ENCODE measurements at places on chromosomes 1 and 21.

DNA sequence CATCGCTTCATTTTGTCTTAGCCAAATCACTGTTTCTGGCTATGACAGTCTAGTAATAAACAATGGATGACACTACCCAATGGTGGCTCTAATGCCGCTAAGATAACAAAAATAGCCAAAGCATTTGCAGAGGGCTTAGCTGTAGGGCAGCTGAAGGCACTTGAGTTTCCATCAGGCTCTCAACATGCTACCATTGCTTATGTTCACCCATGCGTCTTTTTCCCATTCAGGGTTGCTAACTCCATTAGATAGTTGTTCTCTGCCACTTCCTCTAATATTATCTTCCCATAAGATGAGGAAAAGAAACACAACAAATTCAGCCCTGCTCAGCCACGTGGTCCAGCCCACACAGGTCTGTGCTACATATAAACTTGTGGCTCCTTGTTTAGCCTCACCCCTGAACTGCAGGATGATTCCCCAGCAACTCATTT, 159.6 kb downstream of the TOMM20 start:
- DNase-seq: no peak

- no peak for DNase-seq
Measured at GRCh38 chr1:171335964-171336363, 22.0 kb downstream of the FMO4 start.

DNA sequence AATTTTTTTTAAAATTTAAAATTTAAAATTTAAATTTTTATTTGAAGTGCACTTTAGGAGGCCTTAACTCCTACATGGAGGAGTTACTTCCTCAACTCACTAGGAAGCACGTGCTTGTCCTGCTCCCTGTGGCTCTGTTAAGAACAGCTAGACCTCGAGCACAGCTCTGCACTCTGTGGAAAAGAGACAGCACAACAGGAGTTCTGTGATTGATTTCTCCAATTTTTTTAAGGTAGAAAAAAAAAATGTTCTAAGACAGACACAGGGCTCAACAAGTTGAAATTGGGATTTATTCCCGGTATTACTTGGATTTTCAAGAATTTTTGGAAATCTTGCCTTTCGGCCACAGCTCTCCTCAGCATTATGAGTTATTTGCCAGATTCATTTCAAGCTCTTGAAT, 356.6 kb upstream of the LYPLAL1 start:
- no peak for DNase-seq

- DNase-seq: no peak
Measured at GRCh38 chr1:236966636-236967035, 37.6 kb downstream of the MT1HL1 start.

GRCh38 chr1:42928859-42929258, 29.8 kb downstream of the SLC2A1 start:
- no peak for DNase-seq

GRCh38 chr1:86537928-86538695, 8.8 kb upstream of the CLCA4 start:
- no peak for DNase-seq

DNA sequence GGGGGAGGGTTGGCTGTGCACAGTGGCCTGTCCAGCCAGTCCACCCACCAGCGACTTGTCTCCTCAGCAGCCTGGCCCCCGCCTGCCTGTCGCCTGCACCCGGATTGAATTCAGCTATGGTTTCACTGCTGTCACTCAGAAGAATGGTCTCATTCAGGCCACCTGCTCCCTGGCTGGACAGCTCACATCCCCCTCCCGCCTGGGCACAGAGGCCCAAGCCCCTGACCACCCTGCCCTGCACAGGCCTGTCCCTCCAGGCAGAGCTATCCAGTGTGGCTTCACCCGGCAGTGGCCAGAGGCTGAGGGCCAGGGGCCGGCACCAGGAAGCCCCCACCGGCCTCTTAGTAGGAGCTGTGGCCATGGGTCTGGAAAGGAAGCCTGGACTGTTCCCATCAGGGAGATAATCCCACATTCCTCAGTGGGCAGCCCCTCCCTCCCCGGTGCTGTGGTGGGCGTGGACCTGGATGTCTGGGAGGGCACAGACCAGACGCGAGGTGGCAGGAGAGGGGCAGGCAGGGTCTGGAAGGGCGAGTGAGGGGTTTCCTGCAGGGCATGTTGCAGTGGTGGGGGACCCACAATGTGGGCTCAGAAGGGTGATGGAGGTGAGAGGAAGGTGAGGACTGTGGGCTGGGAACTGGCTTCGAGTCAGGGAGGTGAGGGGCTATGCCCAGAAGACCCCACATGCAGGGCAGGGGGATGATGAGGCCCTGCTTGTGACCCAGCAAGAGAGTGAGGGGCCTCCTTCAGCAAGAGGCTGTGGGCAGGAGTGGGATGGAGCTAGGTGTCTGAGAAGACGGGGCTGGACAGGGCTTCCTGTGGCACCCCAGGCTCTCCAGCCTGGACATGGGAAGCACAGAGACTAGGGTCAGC, 30.4 kb downstream of the WNT9A start:
- no peak for DNase-seq

GRCh38 chr1:2455757-2456156, 20.3 kb upstream of the PLCH2 start:
- DNase-seq: no peak

DNA sequence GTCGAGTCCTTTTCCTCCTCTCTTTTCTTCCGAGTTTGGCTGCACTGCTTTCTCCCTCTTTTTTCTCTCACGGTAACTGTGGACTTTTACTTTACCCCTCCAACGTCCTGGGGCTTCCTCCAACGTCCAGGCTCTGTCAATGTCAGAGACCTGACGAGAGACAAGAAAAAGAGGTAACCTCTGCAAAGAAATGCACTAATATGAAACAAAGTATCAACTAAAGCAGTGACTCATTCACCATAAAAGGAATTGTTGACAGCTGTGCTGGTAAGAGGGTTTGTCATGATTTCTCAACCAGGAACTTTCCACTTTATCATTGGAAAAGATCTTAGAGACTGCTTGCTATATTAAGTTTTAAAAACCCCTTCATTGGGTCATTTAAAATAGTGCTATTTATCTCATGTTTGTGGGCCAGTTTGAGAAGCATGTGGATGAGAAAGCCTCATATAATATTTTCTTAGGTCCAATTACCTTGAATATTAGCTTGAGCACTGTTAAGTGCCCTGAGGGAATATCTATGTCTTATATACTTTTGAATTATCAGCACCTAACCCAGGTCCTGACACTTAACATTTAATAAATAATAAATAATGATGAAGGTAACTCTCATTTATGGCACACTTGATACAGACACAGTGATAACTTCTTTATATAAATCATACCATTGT, at the start of gene GBP2:
TSS of gene GBP2 (minus strand) at position 202 of the 668 bp plus-strand sequence. CDS start 4,148 bp downstream, outside the sequence.
- no peak for DNase-seq

DNA sequence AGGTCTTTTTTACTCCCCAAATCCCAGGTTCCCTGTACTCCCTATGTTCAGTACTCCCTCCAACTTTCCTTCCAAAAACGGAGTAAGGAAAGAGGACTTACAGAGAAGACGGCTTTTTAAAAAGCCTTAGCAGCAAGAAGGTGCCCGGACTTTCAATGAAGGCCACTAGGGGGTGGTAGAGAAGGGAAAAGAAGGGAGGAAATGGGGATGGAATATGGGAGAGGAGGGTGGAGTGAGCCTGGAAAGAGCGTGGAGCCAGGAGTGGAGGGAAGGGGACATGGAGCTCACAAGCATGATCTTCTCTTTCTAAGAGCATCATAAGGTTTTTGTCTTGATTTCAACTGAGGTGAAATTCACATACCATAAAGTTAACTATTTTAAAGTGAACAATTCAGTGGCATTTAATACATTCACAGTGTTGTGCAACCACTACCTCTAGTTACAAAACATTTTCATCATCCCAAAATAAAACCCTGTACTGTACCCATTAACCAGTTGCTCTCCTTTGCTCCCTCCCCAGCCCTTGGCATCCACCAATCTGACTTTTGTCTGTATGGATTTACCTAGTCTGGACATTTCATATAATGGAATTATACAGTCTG, 129.9 kb downstream of the ZNF281 start:
- no peak for DNase-seq
